ENCODE measurements at places on chromosomes 2 and 18. TPM values are rescaled to one million over a fixed set of nuclear protein-coding genes. Genes with fewer than 3 reads are reported as not detected.
A peak's percentile ranks its signal among the peaks of the same experiment; 100 is the strongest.

- H3K27ac ChIP-seq, result no peak overlapping the region
- peaks cover 31% of the 10 kb centered on the region for H3K27me3 ChIP-seq
- H3K36me3 ChIP-seq, result no peaks in the 10 kb centered on the region
- no peak overlapping the region for H3K4me3 ChIP-seq
Observed at GRCh38 chr2:126912201-126912600, 13.5 kb downstream of the TEX51 start.

DNA sequence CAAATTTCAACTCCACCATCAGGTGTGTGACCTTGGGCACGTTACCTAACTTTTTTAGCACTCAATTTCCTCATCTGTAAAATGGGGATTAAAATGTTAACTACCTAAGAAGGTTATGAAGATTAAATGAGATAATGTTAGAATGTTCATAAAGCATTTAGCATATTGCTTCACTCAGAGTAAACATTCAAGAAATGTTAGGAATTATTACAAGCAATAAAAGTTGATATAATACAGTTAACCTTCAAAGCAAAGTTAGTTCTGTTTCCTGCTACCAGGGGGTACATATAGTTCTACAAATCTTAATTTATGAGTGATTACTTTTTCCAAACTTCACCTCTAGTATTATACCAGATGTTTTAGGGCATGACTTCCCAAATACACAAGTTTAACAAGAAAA lies 254.2 kb downstream of the PDE11A start:
- no peak for DNase-seq
- no peak overlapping the region for H3K27ac ChIP-seq
- H3K27me3 ChIP-seq, result no peaks in the 10 kb centered on the region
- no peaks in the 10 kb centered on the region for H3K36me3 ChIP-seq
- H3K4me3 ChIP-seq, result no peak overlapping the region

DNA sequence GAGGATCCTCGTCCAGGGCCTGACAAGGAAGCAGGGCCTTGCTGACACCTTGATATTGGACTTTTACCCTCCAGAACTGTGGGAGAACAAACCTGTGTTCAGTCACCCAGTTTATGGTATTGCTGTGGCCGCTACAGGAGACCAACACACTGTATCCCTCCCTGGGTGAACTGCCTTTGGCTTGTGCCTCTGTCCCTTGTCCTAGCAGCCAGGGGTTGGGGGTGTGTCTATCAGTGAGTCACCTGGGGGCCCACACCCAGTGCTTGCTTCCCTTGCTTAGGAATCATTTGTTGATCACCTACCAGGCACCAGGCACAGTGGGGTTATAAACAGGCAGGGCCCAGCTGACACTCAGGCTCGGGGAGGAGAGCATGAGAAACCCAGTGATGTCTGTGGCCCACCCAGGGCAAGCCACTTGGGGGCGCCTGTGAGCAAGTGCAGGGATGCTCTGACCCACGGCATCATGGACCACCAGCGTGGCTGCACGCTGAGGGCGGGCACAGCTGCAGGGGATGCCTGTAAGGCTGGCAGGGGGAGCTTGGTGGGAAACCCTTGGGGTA lies 17.1 kb downstream of the TMEM185B start:
- peak; percentile 29 for DNase-seq
- H3K36me3 ChIP-seq, result no peaks in the 10 kb centered on the region
- H3K4me1 ChIP-seq, result no peaks in the 10 kb centered on the region
- no peaks in the 10 kb centered on the region for H3K27me3 ChIP-seq
- no peak overlapping the region for H3K4me3 ChIP-seq
- no peak overlapping the region for H3K27ac ChIP-seq

DNA sequence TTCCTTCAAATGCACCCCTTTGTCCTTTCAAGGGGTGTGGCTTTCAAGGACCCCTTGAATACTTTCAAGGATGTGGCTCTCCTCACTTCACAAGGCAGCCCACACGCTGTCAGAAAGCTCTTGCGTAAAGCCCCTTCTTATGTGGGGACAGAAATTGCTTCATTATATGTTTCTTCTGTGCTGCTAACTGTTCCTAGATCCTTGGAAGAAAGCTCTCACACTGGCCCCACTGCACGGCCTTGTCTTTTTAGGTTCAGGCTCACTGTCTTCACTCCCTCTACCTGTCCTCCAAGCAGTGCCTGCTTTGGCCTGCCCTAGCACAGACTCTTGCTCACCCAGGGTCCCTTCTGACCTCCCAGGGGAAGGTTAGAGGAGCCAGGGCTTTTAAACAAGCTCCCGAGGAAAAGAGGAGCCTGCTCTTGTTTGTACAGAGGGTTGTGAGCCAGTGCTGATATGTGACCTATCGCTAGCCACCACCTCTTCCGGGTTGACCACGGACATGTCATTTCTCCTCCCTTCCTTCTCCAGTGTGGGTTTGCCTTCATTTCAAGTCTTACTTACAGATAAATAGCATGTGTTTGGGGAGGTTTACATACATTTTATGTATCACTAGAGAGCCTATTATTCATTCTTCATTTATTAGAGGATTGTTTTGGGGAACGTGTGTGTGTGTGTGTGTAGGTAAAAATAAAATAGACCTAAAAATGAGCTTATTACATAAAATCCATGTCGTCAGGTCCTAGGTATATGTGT lies 94.7 kb downstream of the RTN4 start:
- no peaks in the 10 kb centered on the region for H3K36me3 ChIP-seq
- H3K27ac ChIP-seq, result peak overlapping the region; percentile 8
- H3K4me3 ChIP-seq, result no peak overlapping the region
- H3K27me3 ChIP-seq, result no peaks in the 10 kb centered on the region

The GRHL1 gene
- 11.7 TPM for total RNA-seq

The SLC30A3 gene
- total RNA-seq, result 0.24 TPM

The IL1A gene
- 6.4 TPM for total RNA-seq

The KCNE4 gene
- total RNA-seq, result not detected

The ANKRD30B gene
- not detected for total RNA-seq

GRCh38 chr2:218807626-218808025 lies 24.0 kb downstream of the PRKAG3 start:
- H3K36me3 ChIP-seq, result no peaks in the 10 kb centered on the region
- no peak overlapping the region for H3K4me3 ChIP-seq
- no peak for DNase-seq
- H3K4me1 ChIP-seq, result peaks cover 14% of the 10 kb centered on the region
- no peak overlapping the region for H3K27ac ChIP-seq

DNA sequence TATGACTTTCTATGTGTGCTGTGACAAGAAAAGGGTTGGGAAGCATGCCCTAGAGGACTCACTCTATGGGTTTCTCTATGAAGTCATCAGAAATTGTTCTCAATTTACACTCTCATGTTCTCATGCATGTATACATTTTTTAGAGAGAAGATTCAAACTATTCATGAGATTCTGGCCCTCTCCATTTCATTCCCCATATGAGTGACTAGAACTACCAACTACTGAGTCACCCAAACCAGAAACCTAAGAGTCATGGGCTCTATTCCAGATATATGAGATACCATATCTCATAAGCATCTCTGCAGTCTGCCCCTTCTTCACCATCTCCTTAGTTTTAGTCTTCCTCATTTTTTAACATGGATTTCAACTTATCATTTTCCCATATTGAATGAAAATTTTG lies 87.7 kb downstream of the EXOC6B start:
- H3K4me1 ChIP-seq, result no peaks in the 10 kb centered on the region
- no peaks in the 10 kb centered on the region for H3K27me3 ChIP-seq
- no peak overlapping the region for H3K4me3 ChIP-seq
- no peak overlapping the region for H3K27ac ChIP-seq

The FAM237A gene
- total RNA-seq, result not detected

The CPLX4 gene
- not detected for total RNA-seq

GRCh38 chr2:6924101-6924923 lies 7.1 kb downstream of the RNF144A start:
- H3K4me1 ChIP-seq, result peaks cover 40% of the 10 kb centered on the region
- H3K27ac ChIP-seq, result no peak overlapping the region
- DNase-seq, result no peak
- H3K36me3 ChIP-seq, result peaks cover 10% of the 10 kb centered on the region
- H3K27me3 ChIP-seq, result no peaks in the 10 kb centered on the region

GRCh38 chr2:197128126-197128525 lies 182.5 kb downstream of the ANKRD44 start:
- H3K36me3 ChIP-seq, result no peaks in the 10 kb centered on the region
- no peaks in the 10 kb centered on the region for H3K4me1 ChIP-seq
- H3K27ac ChIP-seq, result no peak overlapping the region
- H3K27me3 ChIP-seq, result no peaks in the 10 kb centered on the region

The ANKRD62 gene
- total RNA-seq, result not detected

The CTNNA2 gene
- not detected for total RNA-seq

GRCh38 chr2:148108385-148108784 lies 87.5 kb downstream of the MBD5 start:
- H3K4me1 ChIP-seq, result no peaks in the 10 kb centered on the region
- no peak for DNase-seq
- H3K36me3 ChIP-seq, result no peaks in the 10 kb centered on the region
- H3K27me3 ChIP-seq, result no peaks in the 10 kb centered on the region

The SCN9A gene
- 6.1 TPM for total RNA-seq

DNA sequence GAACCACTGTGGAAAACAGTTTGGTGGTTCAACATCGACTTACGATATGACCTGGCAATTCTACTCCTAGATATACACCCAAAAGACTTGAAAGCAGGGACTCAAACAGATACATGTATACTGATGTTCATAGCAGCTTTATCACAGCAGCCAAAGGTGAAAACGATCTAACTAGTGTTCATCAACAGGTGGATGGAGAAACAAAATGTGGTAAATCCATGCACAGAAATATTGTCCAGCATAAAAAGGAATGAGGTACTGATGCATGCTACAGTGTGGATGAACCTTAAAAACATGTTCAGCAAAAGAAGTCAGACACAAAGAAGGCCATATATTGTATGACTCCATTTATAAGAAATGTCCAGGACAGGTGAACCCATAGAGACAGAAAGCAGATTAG lies 36.3 kb downstream of the MRO start:
- no peak overlapping the region for H3K4me3 ChIP-seq
- peaks cover 29% of the 10 kb centered on the region for H3K27me3 ChIP-seq
- no peaks in the 10 kb centered on the region for H3K36me3 ChIP-seq
- no peak overlapping the region for H3K27ac ChIP-seq

The CRYBA2 gene
- total RNA-seq, result not detected

DNA sequence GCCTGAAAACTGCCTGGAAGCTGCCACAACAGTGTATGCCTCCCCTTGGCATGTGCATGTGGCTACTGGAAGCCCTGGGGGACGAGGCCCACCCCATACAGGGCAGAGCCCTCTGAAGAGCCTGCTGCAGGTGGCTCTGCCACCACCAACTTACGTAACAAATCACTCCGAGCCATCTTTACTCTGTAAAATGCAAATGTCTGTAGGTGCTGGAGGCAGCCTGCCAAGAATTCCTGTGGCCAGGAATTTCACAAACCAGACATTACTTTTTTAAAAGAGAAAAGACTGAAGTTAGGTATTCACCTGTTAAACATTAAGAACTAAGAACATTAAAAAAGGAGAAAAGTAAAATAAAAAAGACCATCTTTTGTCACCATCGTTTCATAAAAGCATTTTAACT lies 106.3 kb downstream of the GPR39 start:
- no peaks in the 10 kb centered on the region for H3K27me3 ChIP-seq
- H3K36me3 ChIP-seq, result no peaks in the 10 kb centered on the region
- no peak overlapping the region for H3K27ac ChIP-seq
- DNase-seq, result no peak
- no peak overlapping the region for H3K4me3 ChIP-seq

- no peaks in the 10 kb centered on the region for H3K27me3 ChIP-seq
- no peak overlapping the region for H3K27ac ChIP-seq
- no peaks in the 10 kb centered on the region for H3K36me3 ChIP-seq
Observed at GRCh38 chr2:22276696-22277095, 1108.3 kb upstream of the KLHL29 start.

The SLC4A5 gene
- 7.0 TPM for total RNA-seq

The KRTCAP3 gene
- total RNA-seq, result 74.0 TPM

GRCh38 chr18:24115628-24116027 lies 23.2 kb upstream of the CABYR start:
- no peaks in the 10 kb centered on the region for H3K36me3 ChIP-seq
- H3K27ac ChIP-seq, result no peak overlapping the region
- peaks cover 47% of the 10 kb centered on the region for H3K4me1 ChIP-seq
- no peak overlapping the region for H3K4me3 ChIP-seq

DNA sequence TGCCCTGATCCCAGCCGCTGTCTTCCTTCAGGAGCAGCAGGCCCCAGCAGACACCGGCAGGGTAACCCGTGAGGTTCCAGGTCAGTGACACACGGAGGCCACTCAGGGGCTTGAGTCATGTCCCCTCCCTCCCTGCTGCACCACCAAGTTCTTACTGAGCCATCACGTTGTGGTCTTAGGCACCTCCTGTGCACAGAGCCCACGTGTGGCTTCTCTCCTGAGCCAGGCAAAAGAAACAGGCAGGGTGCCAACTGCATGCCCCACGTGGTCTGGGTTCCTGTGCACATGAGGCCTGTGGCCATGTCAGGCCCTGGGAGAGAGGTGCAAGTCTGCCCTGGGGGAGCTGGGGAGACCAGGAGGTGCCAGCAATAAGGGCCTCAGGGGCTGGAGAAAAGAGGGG lies 264.8 kb downstream of the KLHL29 start:
- H3K27me3 ChIP-seq, result no peaks in the 10 kb centered on the region
- no peaks in the 10 kb centered on the region for H3K4me1 ChIP-seq
- no peak overlapping the region for H3K4me3 ChIP-seq

The DAPL1 gene
- not detected for total RNA-seq

The NXPH2 gene
- 1.3 TPM for total RNA-seq

GRCh38 chr2:164257742-164258141 lies 363.5 kb downstream of the GRB14 start:
- DNase-seq, result no peak
- no peak overlapping the region for H3K4me3 ChIP-seq
- H3K27me3 ChIP-seq, result no peaks in the 10 kb centered on the region
- H3K36me3 ChIP-seq, result no peaks in the 10 kb centered on the region
- no peak overlapping the region for H3K27ac ChIP-seq

The PXDN gene
- not detected for total RNA-seq

The MAB21L4 gene
- 2.8 TPM for total RNA-seq

DNA sequence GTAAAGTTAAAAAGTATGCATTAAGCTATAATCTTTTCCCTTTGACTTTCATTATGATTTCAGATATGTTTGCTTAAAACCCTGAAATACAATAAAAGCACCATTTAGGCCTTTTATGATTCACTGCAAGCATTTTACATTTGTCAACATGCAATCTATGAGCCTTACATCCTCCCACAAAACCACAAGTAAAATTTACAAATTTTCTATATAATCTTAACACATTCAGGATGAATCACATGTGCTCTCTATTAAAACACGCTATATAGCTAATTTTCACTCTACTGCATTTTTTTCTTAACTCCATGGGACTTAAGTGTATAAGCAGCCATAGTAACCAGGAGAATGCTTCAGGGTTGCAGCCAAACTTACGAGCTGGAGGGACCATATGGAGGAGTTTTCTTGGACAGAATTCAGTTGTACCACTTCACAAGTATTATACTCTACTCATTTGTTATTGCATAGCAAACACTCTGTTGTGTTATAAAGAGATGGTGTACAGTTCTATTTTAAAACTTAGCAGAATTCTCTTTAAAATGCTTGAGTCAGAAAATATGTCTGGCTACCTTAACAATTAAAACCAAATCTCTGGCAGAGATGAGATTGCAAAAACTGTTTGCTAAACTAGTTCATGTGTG lies 293.2 kb downstream of the ALK start:
- H3K4me1 ChIP-seq, result no peaks in the 10 kb centered on the region
- DNase-seq, result no peak
- H3K27ac ChIP-seq, result no peak overlapping the region
- H3K4me3 ChIP-seq, result no peak overlapping the region
- H3K27me3 ChIP-seq, result peaks cover 98% of the 10 kb centered on the region

The CHRNA1 gene
- not detected for total RNA-seq

- H3K4me3 ChIP-seq, result peak overlapping the region; percentile 93
- DNase-seq, result no peak
- peaks cover 56% of the 10 kb centered on the region for H3K36me3 ChIP-seq
- H3K27ac ChIP-seq, result peak overlapping the region; percentile 55
Observed at GRCh38 chr2:216081012-216081411, 597 bp downstream of the PECR start.

- H3K4me3 ChIP-seq, result no peak overlapping the region
- no peak for DNase-seq
- no peaks in the 10 kb centered on the region for H3K27me3 ChIP-seq
- H3K36me3 ChIP-seq, result no peaks in the 10 kb centered on the region
Observed at GRCh38 chr2:177501186-177501585, 108.6 kb downstream of the AGPS start.

Measured in Calu3 (cell line).